ENCODE measurements at places on chromosomes 4 and X.

- DNase-seq = no peak
Measured at GRCh38 chrX:150587585-150588503, 19.4 kb downstream of the MTM1 start.

DNA sequence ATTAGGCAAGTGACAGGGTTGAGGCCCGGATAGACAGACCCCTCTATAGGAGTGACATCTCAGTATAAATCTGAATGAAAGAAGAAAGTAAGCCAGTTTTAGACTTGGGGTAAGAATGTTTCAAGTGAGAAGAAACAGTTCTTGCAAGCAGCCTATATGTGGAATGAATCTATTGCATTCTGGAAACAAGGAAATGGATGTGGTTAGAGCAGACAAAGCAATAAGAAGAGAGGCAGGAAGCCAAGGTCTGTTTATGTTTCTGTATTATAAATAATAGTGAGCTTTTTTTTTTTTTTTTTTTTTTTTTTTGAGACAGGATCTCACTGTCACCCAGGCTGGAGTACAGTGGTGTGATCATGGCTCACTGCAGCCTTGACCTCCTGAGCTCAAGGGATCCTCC is 255.8 kb downstream of the UNC5C start:
- DNase-seq = no peak

- DNase-seq = no peak
Measured at GRCh38 chrX:40843643-40844042, 108.3 kb upstream of the MED14 start.

DNA sequence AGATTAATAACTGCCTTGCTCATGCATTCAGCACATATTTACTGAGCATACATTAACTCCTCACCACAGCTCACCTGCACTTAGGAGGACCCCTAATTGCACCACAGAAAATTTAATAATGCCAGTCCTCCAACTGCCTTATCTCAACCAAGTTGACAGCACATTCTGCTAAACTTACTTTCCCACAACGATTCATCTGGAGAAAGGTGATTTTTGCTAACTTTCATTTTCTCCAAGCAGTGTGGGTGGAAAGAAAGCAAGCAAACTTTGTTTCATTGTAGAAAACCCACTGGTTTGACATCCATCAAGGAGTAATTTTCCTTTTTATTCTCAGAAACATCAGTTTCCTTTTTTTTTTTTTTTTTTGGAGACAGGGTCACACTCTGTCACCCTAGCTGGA is 49.1 kb downstream of the RASGEF1B start:
- DNase-seq = no peak

GRCh38 chr4:55242506-55242905 is 103.5 kb upstream of the SRD5A3 start:
- no peak for DNase-seq

- no peak for DNase-seq
Measured at GRCh38 chr4:168843635-168844034, 166.4 kb downstream of the CBR4 start.

DNA sequence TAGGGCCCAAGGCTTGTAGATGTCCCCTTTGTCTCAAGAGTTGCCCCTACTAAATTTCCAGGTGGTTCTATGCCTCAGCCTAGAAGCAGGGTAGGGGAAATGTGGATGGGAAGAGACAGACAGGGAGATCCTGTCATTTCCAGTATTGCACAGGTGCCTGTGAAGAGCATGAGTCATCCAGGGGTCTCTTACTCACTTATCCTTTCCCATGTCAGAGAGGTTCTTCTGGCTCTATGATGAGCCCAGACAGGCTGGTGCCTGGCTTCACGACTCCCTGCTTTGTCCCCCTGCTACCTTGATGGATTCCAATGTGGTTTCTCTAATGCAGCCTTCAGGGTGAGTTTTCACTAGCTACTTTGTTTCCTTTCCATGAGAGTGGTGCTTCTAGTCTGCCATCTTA is 35.2 kb upstream of the DDX60 start:
- no peak for DNase-seq

Data from NCI-H510A (cell line).